ENCODE measurements at places on chromosomes 4 and X.

GRCh38 chr4:41701983-41702382 lies 46.5 kb downstream of the PHOX2B start:
- DNase-seq = no peak

GRCh38 chr4:962231-963208 lies 10.8 kb downstream of the DGKQ start:
- DNase-seq = no peak

- DNase-seq = no peak
These were observed 39.3 kb downstream of the ELF2 start for GRCh38 chr4:139137763-139138162.

DNA sequence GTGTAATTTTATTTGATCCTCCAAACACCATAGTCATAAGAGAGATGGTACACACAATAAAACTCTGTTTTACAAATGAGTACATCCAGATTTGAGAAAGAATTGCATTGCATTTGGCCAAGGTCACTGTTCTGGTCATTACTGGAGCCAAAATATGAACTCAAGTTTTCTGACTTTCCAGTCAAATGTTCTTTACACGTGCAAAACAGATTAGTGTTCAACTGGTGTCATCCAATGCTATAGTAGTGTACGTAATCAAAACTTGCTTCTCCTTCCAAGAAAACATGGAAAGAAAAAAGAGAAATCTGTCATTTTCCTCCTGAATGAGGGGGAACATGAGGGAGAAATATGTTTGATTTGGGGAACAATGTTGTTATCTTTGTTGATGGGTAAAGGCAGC lies 291.9 kb downstream of the NAF1 start:
- DNase-seq = no peak

DNA sequence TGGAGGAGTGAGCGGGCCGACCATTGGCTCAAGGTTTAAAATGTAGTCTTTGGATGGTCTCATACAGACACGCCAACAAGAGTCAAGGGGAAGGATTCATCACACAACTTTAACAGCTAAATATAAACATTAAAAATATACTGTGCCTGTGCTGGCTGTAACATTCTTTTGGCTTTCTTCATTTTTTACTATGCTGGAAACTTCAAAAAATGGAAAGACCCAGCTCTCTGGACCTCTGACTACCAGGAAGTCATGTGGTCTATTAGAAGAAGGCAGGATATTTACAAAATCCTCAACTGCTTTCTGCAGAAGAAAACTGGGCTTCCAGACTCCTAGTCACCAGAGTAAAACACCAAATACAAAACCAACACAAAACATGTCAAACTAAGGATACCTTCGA lies 49.8 kb upstream of the KLF3 start:
- no peak for DNase-seq

DNA sequence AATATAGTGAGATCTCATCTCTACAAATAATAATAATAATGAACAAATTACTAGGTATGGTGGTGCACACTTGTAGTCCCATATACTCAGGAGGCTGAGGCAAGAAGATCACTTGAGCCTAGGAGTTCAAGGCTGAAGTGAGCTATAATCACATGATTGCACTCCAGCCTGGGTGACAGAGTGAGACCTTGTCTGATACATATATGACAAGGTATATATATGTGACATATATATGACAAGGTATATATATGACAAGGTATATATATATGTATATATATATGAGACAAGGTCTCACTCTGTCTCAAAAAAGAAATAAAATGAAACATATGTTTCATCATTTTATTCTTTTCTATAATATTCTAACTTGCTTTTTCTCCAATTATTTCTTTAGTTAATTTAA lies 278.1 kb upstream of the TET2 start:
- no peak for DNase-seq

DNA sequence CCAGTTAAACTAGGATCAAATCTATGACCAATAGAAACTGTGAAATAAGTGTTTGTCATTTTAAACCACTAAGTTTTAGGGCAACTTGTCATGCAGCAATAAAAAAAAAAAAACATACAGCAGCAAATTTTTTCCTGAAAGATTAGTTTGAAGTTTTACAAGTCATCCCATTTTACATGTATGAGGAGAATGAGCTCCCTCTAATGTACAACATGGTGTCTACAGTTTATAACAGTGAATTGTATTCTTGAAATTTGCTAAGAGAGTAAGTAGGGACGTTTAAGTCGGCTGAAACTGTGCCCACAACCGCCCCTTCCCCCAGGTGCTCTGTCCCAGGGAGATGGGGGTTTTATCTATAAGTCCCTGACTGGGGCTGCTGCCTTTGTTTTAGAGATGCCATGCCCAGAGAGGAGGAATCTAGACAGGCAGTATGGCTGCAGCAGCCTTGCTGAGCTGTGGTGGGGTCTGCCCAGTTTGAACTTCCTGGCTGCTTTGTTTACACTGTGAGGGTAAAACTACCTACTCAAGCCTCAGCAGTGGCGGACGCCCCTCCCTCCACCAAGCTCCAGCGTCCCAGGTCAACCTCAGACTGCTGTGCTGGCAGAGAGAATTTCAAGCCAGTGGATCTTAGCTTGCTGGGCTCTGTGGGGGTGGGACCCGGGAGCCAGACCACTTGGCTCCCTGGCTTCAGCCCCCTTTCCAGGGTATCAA lies 499.3 kb upstream of the CT83 start:
- no peak for DNase-seq

DNA sequence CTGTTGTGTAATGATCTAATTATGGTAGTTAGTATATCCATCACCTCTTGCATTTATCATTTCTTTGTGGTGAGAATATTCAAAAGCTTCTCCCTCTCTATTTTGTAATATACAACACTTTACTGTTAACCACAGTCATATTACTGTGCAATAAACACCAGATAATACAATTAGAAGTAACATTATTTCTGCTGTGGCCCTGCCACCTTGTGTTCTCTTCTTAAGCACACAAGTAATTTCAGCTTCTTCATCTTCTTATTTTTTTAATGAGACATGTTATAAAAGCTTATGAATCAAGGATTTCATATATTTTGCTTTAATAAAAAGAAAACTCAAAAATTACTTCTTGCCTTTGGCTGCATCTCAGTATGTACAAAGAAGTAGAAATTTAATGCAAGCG lies 675.2 kb upstream of the INTU start:
- DNase-seq = no peak

GRCh38 chrX:136437774-136438173 lies 50.0 kb upstream of the BRS3 start:
- DNase-seq = no peak

Data from fibroblast of skin of left biceps (primary cell).